ENCODE measurements at places on chromosomes 4 and X. TPM values are rescaled to one million over a fixed set of nuclear protein-coding genes. Genes with fewer than 3 reads are reported as not detected.

Gene LUZP4
- not detected for total RNA-seq

Gene TLR3
- 28.6 TPM for total RNA-seq

GRCh38 chrX:120753413-120754251 lies 122.0 kb downstream of the CT47B1 start:
- DNase-seq = no peak

Gene TMEM184C
- 29.4 TPM for total RNA-seq

Gene PTTG2
- 7.2 TPM for total RNA-seq

Gene F9
- not detected for total RNA-seq

Gene EMCN
- 61.7 TPM for total RNA-seq

Gene HSFX1
- total RNA-seq = 2.5 TPM

Gene PABPC4L
- total RNA-seq = 2.0 TPM

DNA sequence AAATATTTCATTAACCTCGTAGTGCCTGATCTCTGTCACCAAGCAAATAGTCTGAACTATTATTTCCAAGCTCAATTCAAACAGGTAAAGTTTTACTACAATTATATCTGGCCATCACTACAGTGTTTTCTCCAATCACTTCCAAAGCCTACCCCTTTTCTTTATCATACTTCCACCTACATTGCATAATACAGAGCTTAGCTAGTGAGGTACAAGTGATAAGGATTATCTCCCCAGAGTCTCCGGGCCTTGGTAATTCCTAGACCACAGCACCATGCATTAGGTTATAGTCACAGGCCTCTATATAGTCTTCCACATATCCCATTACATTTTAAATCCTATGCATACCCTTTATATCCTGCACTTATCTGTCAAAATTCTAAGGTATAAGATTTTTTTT lies 154.2 kb downstream of the SNCA start:
- no peak for DNase-seq

GRCh38 chr4:114497116-114497515 lies 101.5 kb upstream of the UGT8 start:
- DNase-seq = no peak

- no peak for DNase-seq
These were observed 27.7 kb upstream of the FREM3 start for GRCh38 chr4:143728166-143728565.

GRCh38 chrX:123563167-123563566 lies 169.7 kb downstream of the THOC2 start:
- DNase-seq = no peak

- DNase-seq = no peak
These were observed 17.1 kb downstream of the RPS6KA6 start for GRCh38 chrX:84170931-84171330.

DNA sequence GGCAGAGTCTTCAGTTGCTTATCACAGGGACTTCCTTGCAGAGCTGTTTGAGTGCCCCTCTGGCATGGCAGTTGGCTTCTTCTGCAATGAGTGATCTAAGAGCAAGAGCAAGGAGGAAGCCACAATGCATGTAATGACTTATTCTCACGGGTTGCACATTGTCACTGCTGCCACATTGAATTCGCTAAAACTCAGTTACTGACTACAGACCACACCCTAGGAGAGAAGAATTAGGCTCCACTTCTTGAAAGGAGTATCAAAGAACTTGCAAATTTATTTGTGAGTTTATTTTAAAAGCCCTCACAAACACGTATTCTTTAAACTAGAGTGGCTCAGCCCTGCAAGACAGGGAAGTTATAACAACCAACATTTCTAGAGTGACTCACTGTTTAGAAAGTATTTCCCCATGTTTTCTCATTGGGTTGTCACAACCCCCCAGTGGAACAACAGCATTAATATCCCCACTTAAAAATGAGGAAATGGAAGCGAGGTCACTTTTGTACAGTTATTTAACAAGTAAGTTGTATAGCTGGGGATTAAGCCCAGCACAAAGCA lies 32.4 kb upstream of the RBPJ start:
- no peak for DNase-seq

DNA sequence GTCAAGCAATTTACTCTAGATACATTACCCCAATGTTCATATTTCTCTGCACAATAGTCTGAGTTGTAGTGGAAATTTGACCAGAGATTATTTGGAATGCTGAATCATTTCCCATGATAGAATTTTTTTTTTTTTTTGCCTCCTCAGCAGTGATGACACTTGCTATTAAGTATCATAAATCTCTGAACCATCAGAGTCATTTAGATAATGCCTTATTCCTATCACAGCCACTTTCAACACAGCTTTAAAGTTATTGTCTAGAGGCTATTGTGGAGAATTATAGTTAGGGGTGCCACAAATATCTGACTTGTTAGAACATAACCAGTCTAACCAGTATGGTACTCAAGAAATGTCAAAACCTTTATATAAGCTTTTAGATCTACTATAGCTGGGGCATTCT lies 79.8 kb downstream of the LCORL start:
- no peak for DNase-seq

DNA sequence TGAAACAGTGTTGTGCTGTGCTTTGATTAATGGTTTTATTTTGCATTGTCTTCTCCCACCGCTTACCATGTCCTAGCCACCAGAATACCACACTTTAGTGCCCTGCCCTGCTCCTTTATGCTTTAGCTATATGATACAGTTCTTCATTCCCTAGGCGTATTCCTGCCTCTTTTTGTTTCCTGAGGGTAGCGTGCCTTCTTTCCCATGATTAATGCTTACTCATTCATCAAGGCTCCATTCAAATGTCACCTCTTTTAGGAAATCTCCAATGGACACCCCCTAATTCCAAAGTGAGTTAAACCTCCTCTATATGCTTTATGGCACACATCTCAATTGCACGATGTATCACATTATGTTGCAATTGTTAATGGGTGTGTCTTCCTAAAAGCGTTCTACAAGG lies 46.3 kb downstream of the SPANXD start:
- DNase-seq = no peak

GRCh38 chr4:4641254-4641653 lies 99.4 kb upstream of the STX18 start:
- no peak for DNase-seq

Gene TSPAN7
- 47.0 TPM for total RNA-seq

DNA sequence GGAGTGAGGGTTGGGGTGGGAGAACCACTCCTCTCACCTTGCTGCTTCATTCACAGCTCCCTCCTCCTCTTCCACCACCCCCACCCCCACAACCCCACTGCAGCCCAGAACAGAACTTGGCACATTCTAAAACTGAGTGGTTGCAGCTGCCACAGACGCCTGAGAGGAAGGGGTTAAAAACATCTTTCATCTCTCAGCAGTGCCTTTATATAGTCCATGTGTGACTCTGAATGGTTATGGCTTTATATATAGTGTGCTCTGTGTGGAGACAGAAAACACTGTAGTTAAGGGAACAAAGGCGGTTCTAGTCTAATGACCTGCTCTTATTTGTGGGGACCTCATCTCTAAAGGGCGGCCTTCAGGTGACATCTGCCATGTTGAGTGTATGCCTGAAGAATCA lies 144.8 kb downstream of the BCOR start:
- DNase-seq = no peak

GRCh38 chr4:145815626-145816025 lies 123.0 kb downstream of the ZNF827 start:
- no peak for DNase-seq

DNA sequence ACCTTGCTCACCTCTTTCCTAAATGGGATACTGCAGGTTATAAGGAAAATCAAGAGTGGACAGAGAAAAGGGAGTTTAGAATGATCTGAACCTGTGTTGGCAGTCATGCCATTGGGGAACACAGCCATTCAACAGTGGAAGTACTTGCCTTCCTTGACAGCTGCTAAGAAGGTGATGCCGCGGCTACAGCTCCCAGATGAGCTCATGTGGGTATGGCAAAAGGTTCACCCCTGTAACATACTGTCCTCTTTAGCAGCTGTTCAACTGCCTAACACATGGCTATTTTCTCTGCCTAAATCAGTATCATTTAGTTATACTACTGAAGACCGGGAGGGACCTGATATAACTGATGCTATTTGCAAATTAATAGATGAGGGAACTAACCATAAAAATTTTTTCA lies 76.8 kb downstream of the DCHS2 start:
- no peak for DNase-seq

Gene MAGEA8
- not detected for total RNA-seq

DNA sequence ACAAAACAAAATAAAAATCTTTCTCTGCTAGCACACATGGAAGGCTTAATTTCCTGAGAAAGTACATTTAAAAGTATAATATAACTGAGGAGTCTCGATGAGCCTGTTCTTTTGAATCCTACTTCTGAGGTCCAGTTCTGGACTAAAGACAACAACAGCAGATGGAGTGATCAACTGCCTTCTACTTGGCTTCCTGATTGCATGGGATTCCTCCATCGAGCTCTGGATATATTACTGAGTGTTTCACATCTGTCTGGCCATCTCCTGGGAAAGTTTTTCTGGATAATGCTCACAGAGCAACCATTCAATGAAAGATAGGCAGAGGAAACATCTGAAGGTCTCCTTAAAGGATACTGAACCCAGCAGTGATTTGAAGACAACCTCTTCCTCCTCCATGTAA lies 42.6 kb downstream of the KDR start:
- no peak for DNase-seq

DNA sequence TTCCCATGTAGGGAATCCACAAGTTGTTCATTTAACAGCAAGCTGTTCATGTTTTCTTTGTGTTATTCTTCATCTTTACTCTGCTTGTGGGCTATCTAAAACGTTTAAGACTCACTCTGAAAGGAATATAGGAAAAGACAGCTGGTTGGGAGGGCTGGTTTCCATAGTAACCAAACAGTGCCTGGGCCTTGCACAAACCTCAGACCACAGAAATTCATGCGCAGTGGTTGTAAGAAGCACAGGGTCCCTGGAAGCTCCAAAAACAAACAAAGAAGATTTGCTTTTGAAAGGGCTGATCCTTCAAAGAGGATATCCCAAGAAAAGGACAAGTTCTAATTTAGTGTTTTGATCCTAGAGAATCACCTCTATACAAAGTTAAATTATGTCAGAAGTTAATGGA lies 7.8 kb downstream of the SERTM2 start:
- DNase-seq = no peak

Measured in ureter (tissue), 1 donor.